Mesothelial cell of epicardium (in vitro differentiated cells): ENCODE measurements at places on chromosomes 12 and 14. TPM values are rescaled to one million over a fixed set of nuclear protein-coding genes. Genes with fewer than 3 reads are reported as not detected.

Gene SERPINA9
- not detected in 3 replicates for total RNA-seq

Gene KRT7
- total RNA-seq: 85.5 to 90.3 TPM (median 86.6 TPM) in 3 replicates

Gene NFE2
- 0.45 to 0.75 TPM (median 0.47 TPM) in 3 replicates for total RNA-seq

Gene TOMM20L
- total RNA-seq: 0.47 TPM in 1 of 3 replicates, not detected in the others

Gene CCNB1IP1
- 104 to 112 TPM (median 109 TPM) in 3 replicates for total RNA-seq

Gene CMA1
- total RNA-seq: not detected in 3 replicates

GRCh38 chr14:105223770-105224544 is 24.4 kb upstream of the BTBD6 start:
- H3K36me3 ChIP-seq: peaks cover 30% of the 10 kb centered on the region
- H3K27ac ChIP-seq: no peak overlapping the region
- H3K4me1 ChIP-seq: peaks cover 11% of the 10 kb centered on the region

GRCh38 chr12:105382771-105383622 is 52.5 kb downstream of the C12orf75 start:
- H3K4me3 ChIP-seq: no peak overlapping the region
- no peaks in the 10 kb centered on the region for H3K36me3 ChIP-seq
- DNase-seq: no peak
- no peak overlapping the region for H3K27ac ChIP-seq
- H3K4me1 ChIP-seq: no peaks in the 10 kb centered on the region

DNA sequence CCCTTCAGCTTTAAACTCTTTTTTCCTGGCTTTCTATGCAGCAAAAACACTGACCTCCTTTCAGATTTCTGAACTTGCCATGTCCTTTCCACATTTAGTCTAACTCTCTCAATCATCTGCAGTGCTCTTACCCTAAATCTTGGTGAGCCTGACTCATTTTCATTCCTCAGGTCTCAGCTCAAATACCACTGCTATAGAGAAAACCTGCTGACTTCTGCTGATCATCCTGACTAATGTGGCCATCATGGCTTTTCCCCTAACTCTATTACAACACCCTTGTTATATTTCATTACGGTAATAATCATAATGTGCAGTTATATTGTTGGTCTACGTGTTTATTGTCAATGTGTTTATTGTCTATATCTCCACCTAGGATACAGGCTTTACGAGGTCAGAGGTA is 207.3 kb upstream of the OR4E1 start:
- H3K36me3 ChIP-seq: no peaks in the 10 kb centered on the region
- H3K27ac ChIP-seq: no peak overlapping the region
- DNase-seq: no peak

DNA sequence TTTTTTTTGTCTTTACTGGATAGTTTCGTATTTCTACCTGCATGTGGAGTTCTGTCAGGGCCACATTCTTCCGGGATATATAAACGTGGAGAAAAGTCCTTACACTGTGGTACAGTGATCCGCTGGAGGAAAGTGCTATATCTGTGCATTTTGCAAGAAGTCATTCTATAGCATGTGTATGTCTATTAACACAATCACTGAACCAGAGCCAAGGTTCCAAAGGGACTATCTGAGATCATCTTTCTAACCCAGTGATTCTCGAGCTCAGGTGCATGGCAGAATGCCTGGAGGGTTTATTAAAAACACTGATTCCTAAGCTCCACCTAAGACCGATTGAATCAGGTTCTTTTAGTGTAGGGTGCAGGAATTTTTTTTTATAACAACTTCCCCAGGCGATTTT is 354.0 kb downstream of the NRXN3 start:
- no peak for DNase-seq
- H3K4me1 ChIP-seq: no peaks in the 10 kb centered on the region
- H3K4me3 ChIP-seq: no peak overlapping the region
- peaks cover 4% of the 10 kb centered on the region for H3K27me3 ChIP-seq
- H3K27ac ChIP-seq: no peak overlapping the region
- H3K36me3 ChIP-seq: no peaks in the 10 kb centered on the region

- H3K27me3 ChIP-seq: no peaks in the 10 kb centered on the region
- DNase-seq: no peak
- no peak overlapping the region for H3K27ac ChIP-seq
These were observed 183.2 kb downstream of the TMEM117 start for GRCh38 chr12:44019118-44019517.

DNA sequence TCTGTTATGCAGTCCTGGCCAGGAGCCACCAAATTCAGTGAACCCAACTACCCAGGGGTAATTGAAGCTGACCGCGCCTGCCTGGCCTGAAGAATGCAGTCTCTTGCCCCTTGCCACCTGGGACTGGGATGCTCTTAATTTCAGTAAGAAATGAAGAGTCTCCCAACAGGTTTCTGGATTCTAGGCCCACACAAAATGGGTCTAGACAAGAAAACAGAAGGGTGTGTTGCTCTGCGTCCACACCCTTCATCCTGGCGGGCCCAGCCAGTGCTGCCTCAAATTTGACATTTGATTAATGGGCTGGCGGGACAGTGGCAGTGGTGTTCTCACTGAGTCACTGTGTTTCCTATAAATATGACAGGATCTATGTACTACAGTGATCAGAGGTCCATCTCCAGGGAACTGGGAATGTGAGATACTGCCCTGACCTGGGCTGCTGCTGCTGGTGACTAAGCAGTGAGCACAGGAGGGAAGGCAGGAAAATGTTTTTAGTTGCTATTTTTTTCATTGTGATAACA is 6.5 kb downstream of the TMEM253 start:
- H3K4me3 ChIP-seq: no peak overlapping the region
- no peak for DNase-seq
- peaks cover 50% of the 10 kb centered on the region for H3K4me1 ChIP-seq
- no peaks in the 10 kb centered on the region for H3K27me3 ChIP-seq
- no peaks in the 10 kb centered on the region for H3K36me3 ChIP-seq

DNA sequence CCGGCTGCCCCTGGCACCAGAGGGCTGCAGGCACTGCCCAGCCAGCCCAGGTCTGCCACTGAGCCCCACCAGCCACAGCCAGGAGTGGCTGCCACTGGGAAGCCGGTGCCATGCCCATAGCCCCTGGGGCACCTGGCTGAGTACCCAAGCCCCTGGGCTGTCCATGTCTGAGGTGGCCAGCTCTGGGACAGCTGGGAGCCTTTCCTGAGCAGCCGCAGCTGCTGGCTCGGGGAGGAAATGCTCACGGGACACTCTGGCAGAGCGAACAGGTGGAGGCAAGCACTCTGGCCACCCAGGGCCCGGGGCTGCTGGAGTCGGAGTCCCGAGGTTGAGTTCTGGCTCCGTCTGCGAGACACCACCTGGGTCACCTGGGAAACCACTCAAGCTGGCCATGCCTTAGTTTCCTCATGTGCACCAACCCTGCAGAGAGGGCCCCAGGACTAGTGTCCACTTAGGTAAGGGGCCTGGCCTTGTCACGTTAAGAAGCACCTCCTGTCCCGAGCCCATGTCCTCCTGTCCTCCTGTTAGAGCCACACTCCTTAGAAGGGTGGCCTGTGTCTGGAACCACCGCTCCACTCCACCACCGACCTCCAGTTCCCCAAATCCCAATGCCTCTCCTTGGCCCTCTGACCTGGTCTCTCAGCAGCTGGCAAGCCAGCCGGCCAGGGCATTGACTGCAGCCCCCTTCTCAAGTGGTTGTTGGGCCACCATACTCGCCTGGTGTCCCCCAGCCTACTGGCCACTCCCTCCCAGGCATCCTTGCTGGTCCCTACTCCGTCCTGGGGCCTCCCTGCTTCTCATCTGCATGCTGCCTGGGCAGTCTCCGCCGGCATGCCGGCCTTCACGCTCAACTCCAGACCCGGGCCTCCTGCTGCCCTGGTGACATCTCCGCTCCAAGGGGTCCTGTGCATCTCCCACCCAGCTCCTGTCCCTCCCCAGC is 45.3 kb downstream of the BEGAIN start:
- H3K36me3 ChIP-seq: no peaks in the 10 kb centered on the region
- no peaks in the 10 kb centered on the region for H3K27me3 ChIP-seq
- H3K4me1 ChIP-seq: peaks cover 6% of the 10 kb centered on the region
- no peak for DNase-seq
- no peak overlapping the region for H3K4me3 ChIP-seq

GRCh38 chr12:3747976-3748619 is 4.8 kb downstream of the CRACR2A start:
- H3K27ac ChIP-seq: no peak overlapping the region
- no peak for DNase-seq
- no peaks in the 10 kb centered on the region for H3K36me3 ChIP-seq
- no peak overlapping the region for H3K4me3 ChIP-seq

DNA sequence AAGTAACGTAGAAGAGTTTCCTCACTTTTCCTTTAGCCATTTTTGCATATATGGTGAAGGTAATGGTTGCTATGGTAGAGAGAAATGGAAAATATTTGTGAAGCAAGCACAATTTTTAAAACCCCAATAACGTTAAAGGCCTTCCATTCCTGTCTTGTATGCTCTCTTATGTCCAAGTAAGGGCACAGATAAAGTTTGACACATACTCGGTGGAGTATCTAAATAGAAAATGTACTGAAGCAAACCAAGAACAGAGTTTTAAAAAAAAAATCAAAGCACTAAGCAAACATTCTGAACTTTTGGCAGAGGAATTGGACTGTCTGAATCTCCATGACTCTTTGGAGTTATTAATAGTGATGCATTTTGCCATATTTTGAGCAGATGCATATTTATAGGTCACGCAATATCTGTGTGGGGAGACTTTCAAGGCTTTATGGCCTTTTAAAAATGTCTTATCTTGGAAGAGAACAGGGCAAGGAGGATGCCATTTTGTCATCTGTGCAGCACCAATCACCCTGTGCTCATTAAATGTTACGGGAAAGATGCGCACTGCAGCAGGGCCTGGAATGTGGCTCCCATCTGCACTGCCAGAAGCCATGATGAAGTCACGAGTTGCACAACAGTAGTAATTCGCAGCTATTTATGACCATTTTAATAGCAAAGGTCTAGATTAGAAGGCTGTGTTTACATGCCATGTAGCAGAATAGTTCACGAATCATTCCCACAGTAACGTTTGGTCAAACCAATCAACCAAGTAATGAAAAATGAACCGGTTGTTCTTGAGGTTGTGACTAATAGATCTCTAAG is 23.3 kb upstream of the AMIGO2 start:
- no peaks in the 10 kb centered on the region for H3K27me3 ChIP-seq
- H3K4me3 ChIP-seq: no peak overlapping the region
- H3K36me3 ChIP-seq: no peaks in the 10 kb centered on the region
- no peak for DNase-seq

DNA sequence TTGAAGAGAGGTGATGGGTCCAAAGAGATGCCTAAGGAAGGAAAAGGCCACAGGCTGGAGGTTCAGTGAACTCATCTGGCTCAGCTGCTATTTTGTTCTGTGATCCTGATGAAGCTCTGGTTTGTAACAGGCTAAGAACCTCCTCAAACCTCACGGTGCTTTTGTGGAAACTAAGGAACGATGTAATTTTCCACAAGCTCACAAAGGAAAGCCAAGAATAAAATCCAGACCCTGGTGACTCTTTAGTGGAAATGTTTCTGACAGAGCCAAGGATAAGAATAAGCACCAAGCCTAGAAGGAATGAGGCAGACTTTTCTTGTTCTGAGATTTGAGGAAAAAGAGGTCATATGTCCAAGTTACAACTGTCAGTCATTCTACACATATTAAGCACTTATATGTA is 93.6 kb downstream of the SLC24A4 start:
- DNase-seq: no peak
- no peak overlapping the region for H3K4me3 ChIP-seq
- no peaks in the 10 kb centered on the region for H3K36me3 ChIP-seq
- H3K27me3 ChIP-seq: peaks cover 11% of the 10 kb centered on the region

GRCh38 chr12:76947304-76947703 is 68.5 kb upstream of the CSRP2 start:
- peaks cover 46% of the 10 kb centered on the region for H3K4me1 ChIP-seq
- DNase-seq: no peak
- no peaks in the 10 kb centered on the region for H3K27me3 ChIP-seq
- H3K27ac ChIP-seq: no peak overlapping the region
- no peak overlapping the region for H3K4me3 ChIP-seq

- peaks cover 6% of the 10 kb centered on the region for H3K36me3 ChIP-seq
- no peaks in the 10 kb centered on the region for H3K27me3 ChIP-seq
- no peak for DNase-seq
- H3K4me1 ChIP-seq: peaks cover 10% of the 10 kb centered on the region
- peak overlapping the region; percentile 68 for H3K27ac ChIP-seq
- no peak overlapping the region for H3K4me3 ChIP-seq
These were observed 50.4 kb downstream of the LRP6 start for GRCh38 chr12:12216349-12217017.

DNA sequence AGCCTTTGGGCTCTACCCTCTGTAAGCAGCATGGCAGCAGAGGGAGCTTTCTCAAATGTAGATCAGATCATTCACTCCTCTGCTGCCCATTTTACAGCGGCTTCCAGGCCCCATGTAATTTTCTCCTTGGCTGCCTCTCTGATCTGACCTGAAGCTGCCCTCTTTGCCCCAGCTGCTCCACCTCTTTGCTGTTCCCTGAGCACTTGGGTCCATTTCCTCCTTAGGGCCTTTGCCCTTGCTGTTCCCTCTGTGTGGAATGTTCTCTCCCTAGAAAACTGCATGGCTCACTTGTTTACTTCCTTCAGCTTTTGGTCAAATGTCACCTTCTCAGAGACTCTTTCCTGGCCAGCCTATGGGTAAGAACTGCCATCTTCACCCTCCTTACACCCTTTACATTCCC is 37.2 kb downstream of the SMOC1 start:
- H3K27ac ChIP-seq: no peak overlapping the region
- no peaks in the 10 kb centered on the region for H3K4me1 ChIP-seq
- no peak overlapping the region for H3K4me3 ChIP-seq
- peaks cover 20% of the 10 kb centered on the region for H3K27me3 ChIP-seq

DNA sequence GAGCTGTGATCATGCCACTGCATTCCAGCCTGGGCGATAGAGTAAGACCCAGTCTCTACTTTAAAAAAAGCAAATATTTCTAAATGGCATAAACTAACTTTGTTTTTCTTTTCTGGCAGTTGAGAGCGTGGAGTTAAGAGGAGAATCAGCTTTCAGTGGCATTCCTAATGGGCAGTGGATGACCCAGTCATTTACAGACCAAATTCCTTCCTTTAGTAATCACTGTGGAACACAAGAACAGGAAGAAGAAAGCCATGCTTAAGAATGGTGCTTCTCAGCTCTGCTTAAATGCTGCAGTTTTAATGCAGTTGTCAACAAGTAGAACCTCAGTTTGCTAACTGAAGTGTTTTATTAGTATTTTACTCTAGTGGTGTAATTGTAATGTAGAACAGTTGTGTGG is 21.2 kb downstream of the TDG start:
- no peaks in the 10 kb centered on the region for H3K4me1 ChIP-seq
- DNase-seq: no peak
- H3K4me3 ChIP-seq: no peak overlapping the region
- H3K27me3 ChIP-seq: no peaks in the 10 kb centered on the region
- H3K27ac ChIP-seq: no peak overlapping the region
- H3K36me3 ChIP-seq: peaks cover 19% of the 10 kb centered on the region

DNA sequence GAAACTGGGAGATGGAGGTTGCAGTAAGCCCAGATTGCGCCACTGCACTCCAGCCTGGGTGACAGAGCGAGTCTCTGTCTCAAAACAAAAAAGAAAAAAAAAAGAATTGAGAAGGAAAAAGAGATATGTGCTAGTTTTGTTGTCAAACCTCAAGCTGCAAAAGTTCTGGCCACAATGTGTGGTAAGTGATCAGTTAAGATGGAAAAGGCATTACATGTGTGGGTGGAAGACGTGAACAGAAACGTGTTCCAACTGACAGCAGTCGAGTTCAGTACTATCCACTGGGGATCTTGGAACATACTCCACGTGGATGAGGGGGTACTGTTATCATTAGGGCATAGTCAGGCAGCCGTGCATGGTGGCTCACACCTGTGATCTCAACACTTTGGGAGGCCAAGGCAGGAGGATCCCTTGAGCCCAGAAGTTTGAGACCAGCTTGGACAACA is 17.3 kb downstream of the GPR68 start:
- no peak overlapping the region for H3K27ac ChIP-seq
- no peak overlapping the region for H3K4me3 ChIP-seq
- peaks cover 27% of the 10 kb centered on the region for H3K36me3 ChIP-seq
- H3K4me1 ChIP-seq: no peaks in the 10 kb centered on the region

- no peaks in the 10 kb centered on the region for H3K36me3 ChIP-seq
- peaks cover 22% of the 10 kb centered on the region for H3K4me1 ChIP-seq
- DNase-seq: no peak
- H3K27ac ChIP-seq: no peak overlapping the region
- no peaks in the 10 kb centered on the region for H3K27me3 ChIP-seq
These were observed 916.3 kb upstream of the SEL1L start for GRCh38 chr14:82449926-82450468.
